ENCODE measurements at places on chromosomes 7 and 10. TPM values are rescaled to one million over a fixed set of nuclear protein-coding genes. Genes with fewer than 3 reads are reported as not detected.
A peak's percentile ranks its signal among the peaks of the same experiment; 100 is the strongest.

- no peaks in the 10 kb centered on the region for H3K27me3 ChIP-seq
- H3K4me3 ChIP-seq: no peak overlapping the region
- DNase-seq: peak; percentile 64
- peak overlapping the region; percentile 81 for H3K27ac ChIP-seq
- no peaks in the 10 kb centered on the region for H3K36me3 ChIP-seq
These were observed 145.2 kb downstream of the FRMD4A start for GRCh38 chr10:14185316-14186045.

DNA sequence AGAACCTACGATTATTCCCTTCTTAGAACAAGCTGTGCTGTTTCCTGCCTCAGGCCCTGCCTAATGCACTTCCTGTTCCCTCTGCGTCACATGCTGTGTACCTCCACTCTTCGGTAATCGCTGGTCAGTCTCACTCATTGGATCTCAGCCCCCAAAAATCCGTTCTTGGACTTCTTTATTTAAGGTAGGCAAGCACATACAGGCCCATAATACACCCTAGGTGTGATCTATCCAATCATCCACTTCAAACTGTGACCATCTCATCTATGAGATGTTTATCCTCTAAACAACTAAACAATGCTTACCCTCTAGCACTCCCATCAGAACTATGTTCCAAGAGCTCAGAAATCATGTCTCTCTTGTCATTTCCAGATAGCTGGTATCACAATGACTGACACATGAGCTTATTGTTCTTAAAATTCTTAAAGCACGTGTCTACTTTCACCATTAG, 83.9 kb downstream of the CADPS2 start:
- H3K4me1 ChIP-seq: peaks cover 2% of the 10 kb centered on the region
- DNase-seq: no peak
- H3K4me3 ChIP-seq: no peak overlapping the region
- H3K36me3 ChIP-seq: no peaks in the 10 kb centered on the region

NAMPT gene
- total RNA-seq: 95.9 TPM

DNA sequence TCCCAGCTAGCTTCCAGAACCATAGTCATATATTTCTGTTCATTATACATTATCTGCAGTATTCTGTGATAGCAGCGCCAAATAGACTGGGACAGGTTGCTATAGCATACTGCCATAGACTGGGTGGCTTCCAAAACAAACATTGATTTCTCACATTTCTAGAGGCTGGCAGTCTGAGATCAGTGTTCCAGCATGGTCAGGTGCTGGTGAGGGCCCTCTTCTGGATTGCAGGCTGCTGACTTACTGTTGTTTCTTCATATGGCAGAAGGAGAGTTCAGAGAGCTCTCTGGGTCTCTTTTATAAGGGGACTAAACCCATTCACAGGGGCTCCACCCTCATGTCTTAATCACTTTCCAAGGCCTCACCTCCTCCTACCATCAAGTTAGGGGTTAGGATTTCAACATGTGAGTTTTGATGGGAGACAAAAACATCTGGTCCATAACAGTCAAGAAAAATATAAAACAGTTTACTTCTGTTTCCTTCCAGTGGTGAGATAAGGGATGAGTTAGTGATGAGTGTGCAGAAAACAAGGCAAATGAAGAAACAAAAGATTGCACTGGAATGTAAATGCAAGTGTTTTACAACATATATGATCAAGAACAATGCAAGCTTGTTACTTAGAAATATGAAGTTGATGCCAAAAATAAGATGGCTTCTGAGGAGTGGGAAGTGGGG, 399.0 kb upstream of the C7orf33 start:
- no peaks in the 10 kb centered on the region for H3K36me3 ChIP-seq
- no peaks in the 10 kb centered on the region for H3K4me1 ChIP-seq
- no peak for DNase-seq
- no peaks in the 10 kb centered on the region for H3K27me3 ChIP-seq

GRCh38 chr7:90817846-90818245, 221.7 kb downstream of the CDK14 start:
- H3K4me1 ChIP-seq: no peaks in the 10 kb centered on the region
- 0 out of 2 replicates have a peak, but pooled peaks cover 2% of the 10 kb centered on the region for H3K36me3 ChIP-seq
- H3K4me3 ChIP-seq: no peak overlapping the region
- DNase-seq: no peak

ITIH5 gene
- 7.6 TPM for total RNA-seq

- DNase-seq: no peak
- no peaks in the 10 kb centered on the region for H3K27me3 ChIP-seq
- H3K4me3 ChIP-seq: no peak overlapping the region
- no peaks in the 10 kb centered on the region for H3K36me3 ChIP-seq
These were observed 946.0 kb downstream of the NRG3 start for GRCh38 chr10:82821043-82821442.

- H3K36me3 ChIP-seq: no peaks in the 10 kb centered on the region
- peaks cover 12% of the 10 kb centered on the region for H3K4me1 ChIP-seq
- no peaks in the 10 kb centered on the region for H3K27me3 ChIP-seq
- H3K4me3 ChIP-seq: no peak overlapping the region
These were observed 148.0 kb upstream of the NRP1 start for GRCh38 chr10:33482486-33482885.

DEPP1 gene
- 0.67 TPM for total RNA-seq

- H3K27ac ChIP-seq: no peak overlapping the region
- H3K4me1 ChIP-seq: peaks cover 5% of the 10 kb centered on the region
- H3K27me3 ChIP-seq: no peaks in the 10 kb centered on the region
These were observed 50.2 kb upstream of the UBN2 start for GRCh38 chr7:139180700-139181311.

ABCB4 gene
- 0.60 TPM for total RNA-seq

CAV2 gene
- total RNA-seq: 6.4 TPM

NDUFA5 gene
- 76.3 TPM for total RNA-seq

LIPM gene
- total RNA-seq: not detected

DNA sequence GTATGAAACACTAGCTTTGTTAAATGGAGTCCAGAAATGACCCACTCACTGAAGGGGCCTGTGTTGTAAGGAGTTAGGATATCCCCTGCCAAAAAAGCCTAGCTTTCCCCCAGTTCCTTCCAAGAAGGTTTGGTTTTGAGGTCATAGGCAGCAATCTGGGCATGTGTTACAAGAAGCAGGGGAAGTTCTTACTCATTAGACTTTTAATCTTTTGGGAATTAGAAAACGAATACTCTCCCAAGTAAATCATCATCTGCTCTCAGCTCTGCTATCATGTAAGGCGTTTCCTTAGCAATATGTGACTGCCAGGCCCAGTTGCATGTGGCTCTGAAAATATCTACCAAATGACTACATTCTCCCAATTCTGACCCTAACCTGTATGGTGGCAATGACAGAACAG, 3.7 kb downstream of the NOD1 start:
- H3K36me3 ChIP-seq: no peaks in the 10 kb centered on the region
- H3K4me1 ChIP-seq: peaks cover 5% of the 10 kb centered on the region
- H3K27ac ChIP-seq: no peak overlapping the region
- H3K4me3 ChIP-seq: no peak overlapping the region

- H3K4me1 ChIP-seq: no peaks in the 10 kb centered on the region
- no peaks in the 10 kb centered on the region for H3K27me3 ChIP-seq
- H3K4me3 ChIP-seq: peak overlapping the region; percentile 69
- DNase-seq: no peak
These were observed 1.9 kb upstream of the ACBD5 start for GRCh38 chr10:27242473-27242950.

Measured in H1 (cell line).